ENCODE measurements at places on chromosomes 3 and 15.

- DNase-seq, result no peak
These were observed 23.0 kb downstream of the HES1 start for GRCh38 chr3:194158942-194159439.

DNA sequence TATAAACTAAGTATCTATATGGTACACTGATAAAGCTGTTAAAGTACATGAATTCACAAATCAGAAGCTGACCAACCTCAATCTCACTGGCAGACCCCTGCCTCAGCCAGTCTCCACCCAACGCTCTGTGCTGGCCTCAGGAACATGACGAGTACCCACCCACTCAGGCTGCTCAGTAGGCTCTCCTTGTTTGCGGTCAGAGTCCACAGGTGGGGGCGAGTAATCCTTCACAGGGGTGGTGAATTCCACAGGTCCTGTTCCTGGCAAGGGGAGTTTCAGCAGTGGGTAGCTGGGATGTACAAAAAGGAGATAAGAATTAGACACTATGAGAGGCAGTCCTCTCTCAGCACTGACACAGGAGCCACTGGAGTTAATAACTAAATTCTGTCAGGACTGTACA, 40.9 kb downstream of the SCAP start:
- no peak for DNase-seq

DNA sequence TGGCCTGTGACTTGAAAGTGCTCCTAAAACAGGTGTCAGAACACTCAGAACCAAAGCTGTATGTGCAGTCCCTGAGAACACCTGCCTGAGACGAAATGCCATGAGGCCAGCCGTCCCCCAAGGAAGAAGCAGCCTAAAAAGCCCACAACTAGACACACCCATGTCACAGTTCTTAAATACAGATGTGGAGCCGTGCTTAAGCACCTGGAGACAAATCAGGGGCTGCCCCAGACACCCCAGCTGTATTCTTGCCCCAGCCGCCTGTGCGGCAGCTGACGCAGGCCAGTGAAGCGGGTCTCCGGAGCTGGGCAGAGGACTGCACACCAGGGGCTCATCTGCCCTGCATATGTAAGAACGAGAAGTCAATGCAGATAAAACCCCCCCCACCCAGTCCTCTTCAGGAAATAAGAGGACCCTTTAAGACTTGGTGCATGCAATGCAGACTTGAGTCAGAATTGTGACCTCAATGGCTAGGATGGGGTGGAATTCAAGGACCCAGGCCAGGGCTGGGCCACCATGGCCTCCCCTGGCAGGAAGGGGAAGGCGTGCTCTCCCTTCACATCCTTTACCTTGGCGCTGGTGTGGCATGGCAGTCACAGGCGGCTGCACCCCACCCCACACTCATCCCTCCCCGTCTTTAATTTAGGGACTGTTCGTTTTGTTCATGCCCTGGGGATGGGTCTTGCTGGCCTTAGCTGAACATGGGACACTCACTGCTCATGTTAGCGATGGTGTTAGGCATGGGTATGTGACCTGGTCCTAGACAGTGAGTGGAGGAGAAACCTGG, 27.7 kb upstream of the PLXNA1 start:
- no peak for DNase-seq

GRCh38 chr15:50134524-50135024, 15.5 kb upstream of the ATP8B4 start:
- peak; percentile 28 for DNase-seq

- no peak for DNase-seq
These were observed 151.7 kb downstream of the ATG7 start for GRCh38 chr3:11423868-11424267.

- no peak for DNase-seq
These were observed 64.0 kb upstream of the AKAP13 start for GRCh38 chr15:85316244-85316934.

GRCh38 chr3:177647876-177648275, 450.6 kb upstream of the TBL1XR1 start:
- no peak for DNase-seq

DNA sequence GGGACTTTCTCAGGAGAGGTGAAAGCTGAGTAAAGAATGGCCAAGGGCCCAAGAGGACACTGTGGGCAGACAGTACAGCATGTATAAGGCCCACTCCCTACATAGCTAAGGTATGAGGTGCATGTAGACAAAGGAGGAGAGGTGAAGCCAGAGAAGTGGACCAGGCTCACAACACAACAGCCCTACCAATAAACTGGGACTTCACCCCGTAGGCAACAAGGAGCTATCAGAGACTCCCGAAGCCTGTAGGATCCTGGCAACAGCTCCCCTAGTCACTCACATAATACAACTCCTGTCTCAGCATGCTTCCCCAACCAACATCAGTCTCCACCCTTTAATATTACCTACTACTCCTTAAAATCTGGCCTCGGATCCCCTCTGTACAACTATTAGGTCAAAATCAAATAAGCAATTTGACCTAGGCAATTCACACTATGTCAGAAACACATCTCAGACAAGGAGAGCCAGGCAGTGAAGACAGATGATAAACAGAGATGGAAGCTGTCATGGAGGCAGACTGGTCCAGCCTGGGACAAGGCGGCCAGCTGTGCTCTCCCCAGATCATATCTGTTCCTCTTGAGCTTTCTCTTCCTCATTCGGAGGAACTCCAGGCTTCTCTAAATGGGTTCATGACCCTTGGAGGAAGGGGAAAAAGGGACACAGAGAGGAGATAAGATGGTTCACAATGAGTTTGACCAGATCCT, 1.4 kb downstream of the XXYLT1 start:
- no peak for DNase-seq

DNA sequence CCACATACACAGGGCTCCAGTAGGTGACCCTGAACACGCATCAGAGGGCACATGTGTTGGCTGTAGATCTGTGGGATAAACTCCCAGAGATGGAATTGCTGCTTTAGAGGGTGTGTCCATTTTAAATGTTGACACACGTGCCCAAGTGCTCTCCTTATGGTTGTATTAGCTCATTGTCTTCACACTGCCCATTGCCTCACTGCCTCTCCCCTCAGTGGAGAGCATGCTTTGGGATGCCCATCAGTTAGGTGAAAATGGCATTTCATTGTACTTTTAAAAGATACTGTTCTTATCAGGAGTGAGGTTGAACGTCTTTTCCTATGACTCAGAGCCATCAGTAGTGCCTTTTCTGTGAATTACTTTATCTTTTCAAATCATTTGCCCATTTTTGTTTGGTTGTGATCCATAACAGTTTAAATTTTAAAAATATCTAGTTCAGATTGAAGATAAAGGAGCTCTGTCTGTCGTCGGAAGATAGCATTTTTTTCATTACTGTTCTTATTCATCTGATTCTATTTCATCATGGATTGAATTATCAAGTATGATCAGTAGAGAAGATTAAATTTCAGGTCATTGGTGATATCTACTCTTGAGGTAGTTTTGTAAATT, 120.7 kb downstream of the CHDH start:
- DNase-seq, result no peak

- DNase-seq, result no peak
These were observed 405.6 kb downstream of the CADM2 start for GRCh38 chr3:85364296-85364909.

- no peak for DNase-seq
These were observed 44.8 kb downstream of the TM4SF18 start for GRCh38 chr3:149288655-149289054.

GRCh38 chr3:133162265-133162664, 124.1 kb downstream of the TMEM108 start:
- no peak for DNase-seq

- no peak for DNase-seq
These were observed 8.1 kb upstream of the SLC9A9 start for GRCh38 chr3:143856252-143856970.

DNA sequence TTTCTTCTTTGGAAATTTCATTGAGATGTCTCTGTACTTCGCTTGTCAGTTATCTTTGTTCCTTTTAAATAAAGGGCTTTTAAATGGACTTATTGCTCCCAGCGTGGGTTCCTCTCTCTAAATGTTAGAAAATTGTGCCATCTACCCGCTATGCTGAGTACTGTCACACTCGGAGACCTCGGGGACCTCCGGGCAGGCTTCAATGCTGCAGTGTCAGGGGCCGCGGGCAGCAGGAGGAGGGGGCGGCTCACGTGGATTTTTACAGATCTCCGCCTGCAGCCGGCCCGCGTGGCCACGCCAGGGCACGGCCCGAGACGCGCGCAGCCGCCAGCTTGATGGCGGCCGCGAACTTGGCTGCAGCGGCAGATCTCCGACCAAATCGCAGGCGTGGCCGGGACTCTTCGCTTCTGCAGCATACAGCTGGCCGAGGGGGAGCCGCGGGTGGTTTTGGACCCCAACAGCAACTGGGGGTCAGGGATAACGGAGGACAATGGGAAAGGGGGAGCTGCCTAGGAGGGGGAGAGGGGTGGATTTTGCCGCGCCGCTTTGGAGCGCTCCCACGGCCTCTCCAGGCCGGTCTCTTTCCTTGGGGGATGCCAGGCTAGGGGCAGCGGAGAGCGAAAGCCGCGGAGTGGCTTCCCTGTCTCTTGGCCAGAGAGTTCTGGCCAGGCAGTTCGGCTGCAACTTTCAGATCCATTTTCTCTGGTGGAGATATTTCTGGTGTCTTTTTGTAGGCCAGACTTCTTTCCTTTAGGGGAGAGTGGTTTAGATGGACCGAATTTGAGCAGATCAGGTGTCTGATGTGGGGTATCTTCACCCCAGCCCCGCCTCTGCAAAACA, 15.3 kb downstream of the NR2F2 start:
- peak; percentile 86 for DNase-seq

DNA sequence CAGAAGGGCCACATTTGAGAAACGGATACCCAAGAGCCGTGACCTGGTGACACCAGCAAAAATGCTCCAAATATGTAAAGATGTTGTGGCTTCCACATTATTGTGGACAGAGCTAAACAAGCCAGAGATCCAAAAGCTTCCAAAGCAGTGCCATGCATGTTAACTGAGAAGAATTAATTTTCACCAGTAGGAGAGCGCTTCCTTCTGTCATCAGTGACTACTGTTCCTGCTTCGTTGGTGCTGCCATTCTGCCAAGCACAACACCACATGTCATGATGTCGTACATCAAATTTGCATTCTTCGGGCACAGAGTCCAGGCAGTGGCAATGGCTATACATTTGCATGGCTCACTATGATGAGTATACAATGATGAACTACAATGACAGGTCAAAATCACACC, 19.1 kb upstream of the CHST2 start:
- DNase-seq, result no peak

DNA sequence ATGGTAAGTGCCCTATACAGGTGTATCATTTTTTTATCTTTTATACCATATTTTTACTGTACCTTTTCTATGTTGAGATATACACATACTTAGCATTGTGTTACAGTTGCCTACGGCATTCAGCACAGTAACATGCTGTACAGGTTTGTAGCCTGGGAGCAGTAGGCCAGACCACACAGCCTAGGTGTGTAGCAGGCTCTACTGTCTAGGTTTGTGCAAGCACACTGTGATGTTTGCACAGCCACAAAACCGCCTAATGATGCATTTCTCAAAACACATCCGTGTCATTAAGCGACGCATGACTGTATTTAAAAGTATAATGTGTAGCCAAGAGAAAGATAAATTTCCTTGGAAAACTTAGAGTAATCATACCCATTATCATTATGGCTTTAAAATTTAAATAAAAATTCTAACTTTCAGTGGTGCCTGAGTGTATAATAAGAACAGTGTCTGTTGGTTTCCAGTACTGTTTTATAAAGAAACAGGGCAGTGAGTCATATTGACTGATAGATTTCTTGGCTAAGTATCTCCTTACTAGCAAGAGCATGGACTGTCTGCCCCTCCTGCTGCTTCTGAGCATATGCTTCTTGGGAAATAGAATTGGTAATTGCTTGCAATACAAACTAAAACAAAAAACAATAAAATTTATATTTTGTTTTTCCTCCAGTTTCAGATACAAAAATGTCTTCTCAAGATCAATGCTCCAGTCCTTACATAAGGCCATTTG, 18.3 kb downstream of the CALML4 start:
- no peak for DNase-seq

DNA sequence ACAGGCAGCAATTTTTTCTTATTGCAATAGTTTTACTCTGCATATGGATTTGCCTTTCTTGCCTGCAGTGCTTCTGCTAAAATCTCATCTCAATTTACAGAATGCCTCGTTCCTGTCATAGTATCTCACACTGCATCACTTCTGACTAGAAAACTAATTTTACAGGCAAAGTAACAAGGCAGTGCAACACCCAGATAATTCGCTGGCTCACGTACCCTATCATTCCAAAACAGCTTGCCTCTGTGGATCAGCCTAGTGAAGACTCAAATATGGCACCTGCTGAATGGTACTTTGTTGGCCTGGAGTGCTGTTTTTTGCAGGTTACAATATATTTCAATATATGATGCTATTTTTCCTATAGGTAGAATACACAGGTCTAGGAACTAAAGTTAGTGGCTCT, 5.3 kb downstream of the EIF5A2 start:
- no peak for DNase-seq

DNA sequence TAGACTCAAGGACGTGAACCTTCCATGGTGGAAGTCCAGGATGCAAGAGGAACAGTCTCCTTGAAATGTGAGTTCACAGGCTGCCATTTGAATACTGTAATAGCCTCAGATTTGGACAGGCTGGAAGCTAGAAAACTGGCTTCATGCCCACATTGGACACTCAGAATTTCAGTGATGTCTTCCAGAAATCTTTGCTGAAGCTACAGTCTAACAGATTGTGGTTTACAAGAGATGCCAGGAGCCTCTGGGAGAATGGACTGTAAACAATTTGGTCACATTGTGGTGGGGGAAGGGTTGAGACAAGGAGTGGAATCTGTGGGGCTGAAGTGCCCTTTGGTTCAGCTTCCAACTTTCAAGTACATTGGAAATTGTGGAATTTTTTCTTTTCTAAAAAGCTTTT, 252.0 kb upstream of the PROK2 start:
- DNase-seq, result no peak

- DNase-seq, result no peak
These were observed 1021.0 kb downstream of the MCTP2 start for GRCh38 chr15:95252404-95252803.

- DNase-seq, result no peak
These were observed 55.9 kb downstream of the CLDN1 start for GRCh38 chr3:190266265-190266912.

GRCh38 chr3:9810433-9810770, 340 bp downstream of the TTLL3 start:
- DNase-seq, result no peak

GRCh38 chr15:62932436-62932835, 110.1 kb upstream of the TPM1 start:
- no peak for DNase-seq

DNA sequence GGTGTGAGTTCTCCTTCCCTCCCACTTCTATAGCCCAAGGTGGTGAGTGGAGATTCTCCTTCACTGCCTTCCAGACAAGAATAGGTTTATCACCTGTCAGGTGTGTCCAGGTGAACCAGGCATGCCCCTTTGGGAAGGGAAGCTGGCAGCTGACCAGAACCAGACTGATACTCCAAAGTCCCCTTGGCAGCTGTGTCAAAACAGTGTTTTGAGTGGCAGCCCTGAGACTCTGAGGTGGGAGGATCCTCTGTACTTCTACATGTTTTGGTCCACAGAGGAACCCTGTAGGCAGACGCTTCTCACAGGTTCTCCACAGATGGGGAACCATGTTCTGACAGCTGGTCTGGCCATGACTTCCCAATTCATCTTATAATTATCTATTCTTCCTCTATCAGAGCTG, 30.1 kb downstream of the ISL2 start:
- DNase-seq, result no peak
